ENCODE measurements at places on chromosomes 3 and 15. TPM values are rescaled to one million over a fixed set of nuclear protein-coding genes. Genes with fewer than 3 reads are reported as not detected.

CCDC191 gene
- total RNA-seq: 0.43 TPM

CYP1A1 gene
- 2.3 TPM for total RNA-seq

PAQR5 gene
- 5.7 TPM for total RNA-seq

TEX9 gene
- total RNA-seq: 9.5 TPM

CPNE9 gene
- total RNA-seq: not detected

TMEM108 gene
- total RNA-seq: 1.0 TPM

SAMMSON gene
- not detected for total RNA-seq

CYP8B1 gene
- not detected for total RNA-seq

TUSC7 gene
- not detected for total RNA-seq

TMEM212 gene
- total RNA-seq: not detected

All from H4 (cell line).